OCI-LY7 (cell line): ENCODE measurements at places on chromosomes 4 and X.

DNA sequence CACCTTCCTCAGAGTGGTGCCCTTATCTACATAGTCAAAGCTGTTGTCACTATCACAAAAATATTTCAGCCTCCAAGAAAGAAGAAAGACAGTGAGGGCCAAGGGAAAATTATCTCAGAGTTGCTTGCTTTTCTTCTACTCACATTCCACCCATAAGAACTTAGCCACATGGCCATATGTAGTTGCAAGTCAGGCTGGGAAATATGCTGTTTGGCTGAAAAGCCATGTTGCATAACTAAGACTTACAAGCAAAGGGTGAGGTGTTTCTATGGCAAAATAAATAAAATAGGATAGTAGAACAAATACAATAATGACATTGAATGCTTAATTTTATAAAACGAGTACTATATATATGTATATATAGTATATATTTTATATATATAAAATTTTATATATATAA lies 365.9 kb upstream of the PABPC4L start:
- DNase-seq: no peak

- DNase-seq: no peak
Measured at GRCh38 chrX:12871257-12871656, 4.4 kb downstream of the TLR7 start.

DNA sequence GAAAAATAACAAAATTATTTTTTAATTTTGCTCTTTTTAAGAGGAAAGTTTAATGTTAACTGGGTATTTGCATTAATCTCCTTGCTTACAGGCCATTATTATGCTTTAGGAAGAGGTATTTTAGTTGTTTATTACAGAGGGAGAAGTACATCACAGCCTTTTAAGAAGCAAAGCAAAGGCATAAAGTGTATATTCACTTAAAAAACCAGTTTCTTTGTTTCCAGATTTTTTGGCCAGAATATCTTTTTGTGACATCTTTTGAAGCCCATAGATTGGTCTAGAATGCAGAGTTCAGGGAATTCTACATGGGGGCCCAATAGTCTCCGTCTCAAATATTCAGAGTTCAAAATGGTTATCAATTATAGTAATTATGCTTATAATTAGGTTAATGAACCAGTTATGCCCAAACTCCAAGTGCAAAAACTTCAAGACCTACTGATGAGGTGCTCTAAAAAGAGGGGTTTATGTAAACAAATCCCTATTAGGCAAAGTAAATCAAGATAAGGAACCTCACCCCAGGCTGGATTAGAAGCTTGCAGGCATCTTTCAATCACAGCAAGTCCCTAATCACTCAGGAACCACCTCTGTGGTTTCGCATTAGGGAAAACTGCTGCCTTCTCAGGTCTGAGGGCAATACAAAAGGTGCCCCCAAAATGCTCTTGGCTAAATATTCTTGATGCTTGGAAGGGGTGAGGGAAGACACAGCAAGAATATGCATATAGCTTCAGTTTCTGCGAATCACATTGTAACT lies 1.4 kb downstream of the CXXC4 start:
- no peak for DNase-seq

GRCh38 chrX:7996414-7996813 lies 69.2 kb upstream of the PNPLA4 start:
- peak; percentile 34 for DNase-seq

DNA sequence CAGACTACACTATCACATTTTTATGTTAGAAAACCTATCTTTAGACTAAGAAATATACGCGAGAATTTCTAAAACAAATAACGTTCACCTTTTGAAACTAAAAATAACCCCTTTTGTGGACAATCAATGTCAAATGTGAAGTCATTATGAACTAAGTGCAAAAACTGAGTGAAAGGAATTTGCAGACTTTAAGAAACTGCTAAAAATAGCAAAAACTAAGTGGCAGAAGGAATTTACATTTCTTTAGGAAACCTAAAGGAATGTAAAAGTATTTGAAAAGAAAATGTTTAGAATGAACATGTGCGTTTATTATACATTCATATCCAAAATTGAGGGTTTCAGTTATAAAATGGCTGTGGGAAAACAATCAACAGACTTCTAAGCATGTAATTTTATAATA lies 58.3 kb downstream of the VEGFC start:
- no peak for DNase-seq
